ENCODE measurements at places on chromosomes 3 and 15.

GRCh38 chr3:172517859-172518466, 5.3 kb downstream of the TNFSF10 start:
- no peak for DNase-seq

DNA sequence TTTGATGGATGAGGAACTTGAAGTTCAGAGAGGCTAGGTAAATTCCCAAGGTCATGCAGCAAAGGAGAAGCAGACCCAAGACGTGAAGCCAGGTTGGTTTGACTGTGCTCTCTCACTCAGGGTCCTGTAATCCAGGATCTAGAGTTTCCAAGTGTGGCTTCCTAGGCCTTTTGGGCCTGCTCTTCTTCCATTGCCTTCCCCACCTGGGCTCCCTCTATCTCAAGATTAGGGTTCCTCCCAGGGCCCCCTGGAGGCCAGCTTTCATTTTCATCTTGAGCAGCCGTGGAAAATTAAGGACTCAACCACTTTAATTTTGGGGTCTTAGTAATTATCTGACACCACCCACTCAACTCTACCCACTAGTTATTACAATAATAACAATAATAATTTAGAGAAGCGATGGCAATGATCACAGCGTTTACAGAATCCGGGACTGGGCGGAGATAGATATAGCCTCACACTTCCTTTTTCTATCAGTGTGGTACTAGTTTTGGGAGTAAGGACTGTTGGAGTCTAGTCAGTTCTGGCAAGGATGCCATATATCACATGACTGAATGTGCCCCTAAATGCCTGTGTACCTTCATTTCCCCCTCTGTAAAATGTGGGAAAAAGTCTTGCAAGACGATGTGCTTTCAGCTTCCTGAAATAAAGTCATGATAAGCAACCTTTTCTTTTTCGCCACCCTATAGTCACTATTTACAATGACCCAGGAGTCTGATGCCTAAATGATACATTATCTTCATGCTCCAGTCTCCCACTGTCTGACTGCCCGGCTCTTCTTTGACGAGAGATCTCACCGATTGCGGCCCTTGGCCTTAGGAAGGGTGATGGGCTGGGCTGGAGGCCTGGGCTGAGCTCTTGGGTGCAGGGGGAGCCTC, 30.2 kb upstream of the MAGEF1 start:
- no peak for DNase-seq

GRCh38 chr3:135426508-135426907, 539.0 kb upstream of the PPP2R3A start:
- DNase-seq: no peak

DNA sequence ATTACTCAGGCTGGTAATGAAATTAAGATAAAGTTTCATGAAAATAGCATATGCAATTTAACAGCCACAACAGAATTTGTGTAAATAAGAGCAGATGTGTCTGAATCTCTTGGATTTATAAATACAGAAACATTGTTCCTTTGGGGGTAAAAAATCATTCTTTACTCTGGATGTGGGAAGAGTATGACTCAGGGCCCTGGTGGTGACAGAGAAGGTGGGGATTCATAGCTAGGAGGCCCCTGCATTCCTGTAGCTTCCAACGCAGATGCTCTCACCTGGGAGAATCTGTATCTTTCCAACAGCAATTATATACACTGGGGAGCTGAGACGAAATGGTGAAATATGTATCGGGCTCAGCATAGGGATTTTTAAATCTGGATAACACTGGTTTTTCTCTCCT, 167.6 kb upstream of the CADPS start:
- DNase-seq: no peak

DNA sequence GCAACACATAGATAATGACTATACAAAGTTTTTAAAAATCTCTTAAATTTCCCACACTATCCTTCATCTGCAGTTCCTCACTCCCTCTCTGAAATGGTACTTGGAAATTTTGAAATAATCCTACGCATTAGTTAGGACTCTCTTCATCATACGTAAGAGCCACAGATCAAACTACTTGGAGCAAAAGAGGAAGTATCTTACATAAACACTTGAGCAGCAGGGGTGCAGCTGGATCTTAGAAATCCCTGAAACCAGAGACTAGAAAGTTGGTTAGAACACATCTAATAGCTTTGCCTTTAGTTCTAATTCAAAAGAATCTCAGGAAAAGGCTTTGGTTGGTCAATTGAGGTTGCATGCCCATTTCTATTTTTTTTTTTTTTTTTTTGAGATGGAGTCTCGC, 38.8 kb upstream of the ZNF445 start:
- DNase-seq: no peak

DNA sequence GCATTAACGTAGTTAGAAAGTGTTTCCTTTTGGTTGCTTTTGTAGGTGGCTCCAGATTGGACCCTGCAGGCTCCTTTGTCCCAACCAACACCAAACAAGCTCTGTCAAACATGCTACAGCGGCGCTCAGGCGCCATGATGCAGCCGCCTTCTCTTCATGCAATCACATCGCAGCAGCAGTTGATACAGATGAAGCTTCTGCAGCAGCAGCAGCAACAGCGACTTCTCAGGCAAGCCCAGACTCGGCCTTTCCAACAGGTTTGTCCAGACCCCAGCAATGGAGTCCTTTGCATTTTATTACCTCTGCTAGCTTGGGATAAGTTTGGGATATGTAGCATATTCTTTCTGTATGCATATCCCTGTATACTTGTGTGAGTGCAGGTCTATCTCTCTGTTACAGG, 10.1 kb upstream of the P2RY12 start:
- DNase-seq: no peak

- DNase-seq: no peak
Measured at GRCh38 chr3:166580561-166580960, 743.3 kb upstream of the BCHE start.

GRCh38 chr3:126849768-126850167, 133.1 kb upstream of the PLXNA1 start:
- no peak for DNase-seq

- DNase-seq: no peak
Measured at GRCh38 chr15:99487337-99487730, 78.5 kb upstream of the MEF2A start.

GRCh38 chr3:101807888-101808287, 28.9 kb downstream of the NXPE3 start:
- DNase-seq: no peak

- no peak for DNase-seq
Measured at GRCh38 chr3:37770938-37771918, 90.5 kb upstream of the CTDSPL start.

GRCh38 chr3:47496892-47497291, 16.6 kb downstream of the ELP6 start:
- no peak for DNase-seq

- no peak for DNase-seq
Measured at GRCh38 chr3:58965865-58966264, 84.0 kb downstream of the CFAP20DC start.

DNA sequence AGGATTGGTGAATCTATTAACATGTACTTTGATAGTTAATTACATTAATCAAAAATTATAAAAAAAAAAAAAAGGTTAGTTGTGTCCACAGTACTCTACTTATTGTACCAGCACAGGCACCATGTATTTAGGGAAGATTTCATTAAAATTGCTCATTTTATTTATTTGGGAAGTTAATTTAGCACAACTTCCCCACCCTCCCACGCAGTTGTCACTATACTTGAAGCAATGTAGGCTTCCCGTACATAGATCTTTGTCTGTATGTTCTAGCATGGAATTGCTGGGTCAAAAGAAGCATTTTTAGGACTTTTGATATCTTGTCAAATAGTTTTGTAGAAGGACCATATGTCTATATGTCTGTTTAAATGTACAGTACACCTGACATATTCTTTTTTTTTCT, 4.4 kb downstream of the GPR27 start:
- DNase-seq: no peak

GRCh38 chr15:58788056-58788710, 17.1 kb downstream of the MINDY2 start:
- no peak for DNase-seq

GRCh38 chr3:155972885-155973584, 102.6 kb downstream of the GMPS start:
- no peak for DNase-seq

DNA sequence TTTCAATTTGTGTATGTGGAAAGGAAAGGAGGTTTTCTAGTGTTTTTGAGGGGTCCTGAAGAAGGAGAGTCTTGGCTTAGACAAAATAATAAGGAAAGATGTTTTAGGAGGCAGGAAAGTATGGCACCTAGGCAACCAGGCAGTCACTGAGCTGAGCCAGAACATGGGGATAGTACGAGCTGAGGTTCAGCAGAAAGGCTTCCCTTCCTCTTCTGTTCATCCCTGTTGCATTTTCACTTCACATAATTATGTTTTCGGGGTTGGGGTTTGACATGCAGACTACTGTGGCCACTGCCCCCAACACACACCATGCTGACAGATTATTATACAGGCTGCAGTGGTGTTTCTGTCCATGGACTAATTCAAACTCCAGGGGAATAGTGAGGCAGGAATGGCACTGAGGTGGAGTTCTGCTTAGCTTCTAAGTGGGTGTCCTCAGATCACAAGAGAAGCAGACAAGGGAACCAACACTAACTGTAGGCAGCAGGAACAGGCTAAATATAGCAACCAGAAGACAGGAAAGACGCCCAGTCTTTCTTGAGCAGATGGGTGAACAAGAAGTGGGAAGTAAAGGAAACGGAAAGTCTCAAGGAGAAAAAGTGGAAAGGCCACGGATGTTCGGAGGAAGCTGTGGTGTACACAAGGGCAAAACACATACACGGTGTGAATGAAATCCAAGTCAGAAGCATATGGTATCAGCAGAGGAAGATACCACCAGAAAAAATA, 305.8 kb downstream of the PLCL2 start:
- no peak for DNase-seq

- no peak for DNase-seq
Measured at GRCh38 chr3:197734667-197735318, 1.9 kb downstream of the RUBCN start.

DNA sequence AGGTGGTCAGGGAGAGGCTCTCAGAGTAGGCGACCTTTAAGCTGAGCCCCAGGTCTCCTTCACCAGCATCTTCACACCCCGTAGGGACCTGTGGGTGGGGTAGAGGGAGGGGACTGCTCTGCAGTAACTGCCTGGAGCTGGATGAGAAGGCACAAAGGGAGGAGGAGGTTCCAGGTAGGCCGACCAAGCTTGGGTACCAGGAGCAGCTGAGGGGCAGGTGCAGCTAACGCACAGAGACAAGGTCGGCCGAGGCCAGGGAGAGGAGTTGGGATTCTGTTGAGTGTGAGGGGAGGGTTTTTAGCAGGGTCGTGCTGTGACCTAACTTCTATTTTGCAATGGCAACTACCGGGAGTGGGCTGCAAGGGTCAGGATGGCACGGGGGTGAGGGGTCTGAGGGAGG, 5.9 kb upstream of the GRIP2 start:
- DNase-seq: no peak

DNA sequence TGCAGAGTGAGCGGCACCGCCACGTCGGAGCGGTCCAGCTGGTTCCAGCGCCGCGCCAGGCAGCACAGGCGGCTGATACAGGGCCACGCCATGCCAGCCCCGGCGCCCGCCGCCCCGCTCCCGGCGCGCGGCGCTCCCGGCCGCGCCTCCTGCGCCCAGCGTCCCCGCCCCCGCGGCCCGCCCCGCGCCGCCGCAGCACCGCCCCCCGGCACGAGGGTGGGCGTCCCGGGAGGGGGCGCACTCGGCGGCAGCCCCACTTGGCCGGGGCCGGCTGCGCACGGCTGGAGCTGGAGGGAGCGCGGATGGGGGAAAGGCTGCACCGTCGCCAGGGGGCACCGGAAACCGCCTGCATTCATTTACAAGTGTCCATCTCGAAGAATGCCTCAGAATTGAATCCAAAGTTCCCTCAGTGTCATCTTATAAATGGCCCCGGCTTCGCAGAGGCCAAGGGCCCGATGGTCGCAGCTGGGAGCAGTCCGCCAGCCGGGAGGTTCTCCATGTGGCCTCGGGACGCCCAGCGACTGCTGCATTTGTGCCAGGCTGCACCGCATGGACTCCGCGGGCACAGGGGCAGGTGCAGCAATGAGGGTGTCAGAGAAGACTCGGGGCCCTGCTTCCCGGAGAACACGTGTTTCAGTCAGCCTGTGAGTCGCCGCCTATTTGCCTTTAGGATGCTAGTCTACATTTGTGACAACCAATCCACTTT, at the start of gene MAP6D1:
MAP6D1 (minus strand) TSS at position 122 of the 706 bp plus-strand sequence; CDS start at position 92, 30 bp downstream.
- DNase-seq: no peak

GRCh38 chr15:34855413-34855812, 60.1 kb upstream of the ACTC1 start:
- DNase-seq: no peak

DNA sequence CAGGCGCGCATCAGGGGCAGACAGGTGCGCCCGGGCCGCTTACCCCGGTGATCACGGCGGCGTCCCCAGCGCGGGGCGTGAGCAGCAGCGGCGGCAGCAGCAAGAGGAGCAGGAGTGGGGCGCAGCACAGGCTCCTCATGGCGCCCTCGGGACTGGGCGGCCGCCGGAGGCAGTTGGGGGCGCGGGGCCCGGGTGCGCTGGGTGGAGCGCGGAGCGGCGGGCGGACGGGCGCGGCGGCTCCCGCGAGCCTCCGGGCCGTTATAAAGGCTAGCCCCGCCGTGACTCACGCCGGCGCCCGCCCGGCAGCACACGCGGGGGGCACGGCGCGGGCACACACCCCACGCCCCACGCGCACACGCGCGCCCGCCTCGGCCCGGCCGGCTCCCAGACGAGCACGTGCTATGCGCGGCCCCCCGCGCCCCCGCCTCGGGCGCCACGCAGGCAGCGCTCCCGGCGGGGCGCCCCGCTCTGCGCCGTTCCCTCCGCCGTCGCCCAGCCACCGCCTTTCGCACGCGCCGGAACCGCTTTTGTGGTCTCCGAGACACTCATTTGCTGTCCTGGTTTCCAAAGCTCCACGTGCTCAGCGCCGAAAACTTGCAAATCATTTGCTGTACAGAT, at the start of gene PROK2:
PROK2 (minus strand) TSS at position 235 of the 618 bp plus-strand sequence; CDS start at position 139, 96 bp downstream.
- no peak for DNase-seq

DNA sequence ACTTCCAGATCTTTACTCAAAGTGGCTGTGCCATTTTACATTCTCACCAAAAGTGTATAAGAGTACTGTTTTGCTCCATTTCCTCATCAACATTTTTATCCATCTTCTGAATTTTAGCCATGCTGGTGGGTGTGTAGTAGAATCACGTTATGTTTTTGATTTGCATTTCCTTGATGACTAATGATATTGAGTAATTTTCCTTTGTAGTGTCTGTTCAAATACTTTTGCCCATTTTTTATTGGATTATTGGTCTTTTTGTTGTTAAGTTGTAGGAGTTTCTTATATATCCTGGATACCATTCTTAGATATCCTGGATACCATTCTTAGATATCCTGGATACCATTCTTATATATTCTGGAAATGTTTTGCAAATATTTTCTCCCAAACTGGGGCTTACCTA, 344.9 kb downstream of the LRRC3B start:
- no peak for DNase-seq

- DNase-seq: no peak
Measured at GRCh38 chr15:28192772-28193171, 93.7 kb upstream of the OCA2 start.

GRCh38 chr15:22839046-22839695, 705 bp downstream of the NIPA2 start:
- no peak for DNase-seq

DNA sequence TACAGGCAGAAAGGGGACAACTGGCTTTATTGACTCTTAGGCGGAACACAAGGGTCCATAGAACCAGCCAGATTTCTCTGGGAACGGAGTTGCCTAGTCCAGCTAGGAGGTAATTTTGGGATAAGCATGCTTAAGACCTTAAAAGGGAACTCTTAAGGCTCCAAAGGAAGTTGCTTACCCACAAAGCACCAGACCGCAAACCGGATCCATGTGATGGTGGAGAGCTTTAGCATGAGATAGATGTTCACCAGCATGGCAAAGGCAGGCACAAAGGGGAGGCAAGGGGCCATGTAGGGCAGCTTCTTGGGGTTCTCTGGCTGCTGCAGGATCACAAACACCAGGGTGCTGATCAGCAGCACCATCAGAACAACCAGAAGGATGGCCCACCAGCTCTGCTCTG, 61.4 kb downstream of the CLDN11 start:
- DNase-seq: no peak

All from brain pericyte (primary cell).